ENCODE measurements at places on chromosomes 2 and 18.
A peak's percentile ranks its signal among the peaks of the same experiment; 100 is the strongest.

DNA sequence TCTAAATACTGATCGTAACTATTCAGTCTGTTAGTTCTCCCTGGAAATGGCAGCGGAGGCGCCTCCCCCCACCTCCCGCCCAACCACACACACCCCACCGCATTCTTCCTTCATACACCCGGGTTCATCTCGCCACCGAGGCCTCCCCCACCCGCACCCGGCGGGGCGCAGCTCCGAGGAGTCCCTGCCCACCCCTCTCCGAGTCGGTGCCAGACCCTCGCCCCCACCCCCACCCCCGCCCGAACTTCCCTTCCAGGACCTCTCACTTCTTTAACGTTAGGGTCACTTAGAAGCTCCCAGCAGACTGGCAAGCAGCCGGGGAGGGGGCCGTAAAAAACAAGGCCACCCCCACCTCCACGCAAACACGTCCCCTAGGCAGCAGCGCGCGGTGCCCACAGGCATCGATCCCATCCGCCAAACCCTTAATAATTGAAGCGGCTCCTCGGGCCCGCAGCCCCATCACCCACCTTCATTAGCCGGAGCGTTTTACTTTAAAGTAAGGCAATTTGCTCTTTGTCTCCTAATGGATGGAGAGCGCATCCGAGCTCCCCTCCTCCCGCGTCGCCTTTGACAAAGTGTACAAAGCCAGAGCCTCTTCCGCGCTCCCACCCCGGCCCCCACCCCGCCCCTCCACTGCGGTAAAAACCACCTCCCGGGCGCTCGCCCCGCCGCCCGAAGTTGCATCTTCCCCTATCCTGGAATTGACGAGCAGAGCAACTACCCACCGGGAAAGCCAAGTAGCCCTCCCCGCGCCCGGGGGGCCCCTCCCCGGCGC, 624 bp downstream of the ZNF516 start:
- no peak for DNase-seq

DNA sequence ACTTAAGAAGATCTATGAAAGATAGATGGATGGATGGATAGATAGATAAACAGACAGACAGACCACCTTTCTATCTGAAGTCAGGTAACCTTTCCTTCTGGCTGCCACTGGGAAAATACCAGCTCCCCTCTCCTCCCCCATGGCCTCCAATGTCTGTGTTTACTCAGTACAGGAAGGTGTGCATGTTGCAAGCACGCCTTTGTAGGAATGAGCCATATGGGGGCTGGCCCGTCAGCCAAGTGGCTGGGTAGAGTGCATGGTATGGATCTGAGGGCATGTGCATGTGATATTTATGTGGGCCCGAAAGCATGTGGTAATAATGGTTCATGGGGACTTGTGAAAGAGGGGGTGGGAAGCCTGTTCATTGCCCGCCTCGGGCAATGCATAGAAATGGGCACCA, 109.2 kb upstream of the FZD7 start:
- no peak for DNase-seq

DNA sequence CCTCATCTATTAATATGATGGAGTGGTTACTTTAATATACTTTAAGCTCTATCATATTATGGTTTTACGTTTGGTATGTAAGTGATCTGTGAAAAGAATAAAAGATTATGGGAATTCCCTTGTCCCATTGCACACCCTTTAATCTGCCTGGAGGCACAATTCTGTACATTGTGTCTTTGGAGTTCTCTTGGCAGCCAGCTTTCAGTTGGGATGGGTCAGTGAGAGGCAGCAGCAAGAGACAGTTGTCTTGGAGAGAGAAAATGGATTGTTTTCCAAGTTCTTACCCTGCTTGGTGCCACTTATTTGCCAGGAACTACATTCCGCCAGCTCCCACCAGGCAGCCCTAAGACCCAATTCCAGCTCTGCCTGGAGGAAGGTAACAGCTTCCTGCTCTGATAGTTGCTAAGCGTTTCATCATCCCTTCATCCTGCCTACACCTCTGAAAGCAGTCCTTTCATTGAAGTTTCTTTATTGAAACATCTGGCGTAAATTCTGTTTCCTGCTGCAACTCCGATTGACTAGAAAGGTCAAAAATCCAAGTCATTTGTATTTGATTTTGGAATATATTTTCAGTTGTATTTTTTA, 365.2 kb downstream of the AKAIN1 start:
- no peak for DNase-seq

DNA sequence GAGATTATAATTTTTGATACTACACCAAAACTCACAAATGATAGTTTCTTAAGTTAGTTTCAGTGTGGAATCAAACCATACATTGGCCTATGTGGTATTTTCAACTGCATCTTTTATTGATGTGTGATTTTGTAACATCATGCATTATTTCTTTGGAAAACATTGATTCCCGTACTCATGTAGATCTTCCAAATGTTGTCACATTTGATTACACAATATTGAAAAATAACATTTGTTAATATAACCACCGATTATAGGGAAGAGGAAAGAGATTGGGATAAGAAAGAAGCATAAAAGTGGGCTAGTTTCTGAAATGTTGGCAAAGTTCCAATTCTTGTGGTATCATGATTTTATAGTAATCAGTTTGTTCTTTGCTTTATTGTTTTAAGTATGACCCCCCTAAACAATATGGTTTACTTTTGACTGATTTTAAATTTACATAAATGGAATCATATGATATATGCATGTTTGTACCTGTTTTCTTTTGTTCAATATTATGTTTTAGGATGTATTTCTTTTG, 117.2 kb upstream of the OTX1 start:
- no peak for DNase-seq

DNA sequence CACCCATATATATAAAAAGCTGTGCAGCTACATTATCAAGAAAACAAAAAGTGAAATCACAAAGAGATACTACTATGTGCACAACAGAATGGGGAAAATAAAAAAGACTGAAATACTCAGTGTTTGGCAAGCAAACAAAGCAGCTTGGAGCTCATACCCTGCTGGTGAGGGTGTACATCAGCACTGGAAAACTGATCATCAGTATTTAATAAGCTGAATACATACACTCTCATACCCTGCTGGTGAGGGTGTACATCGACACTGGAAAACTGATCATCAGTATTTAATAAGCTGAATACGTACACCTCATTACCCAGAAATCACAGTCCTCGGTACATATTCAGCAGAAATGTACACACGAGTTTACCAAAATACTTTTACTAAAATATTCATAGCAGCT, 220.8 kb downstream of the SPP2 start:
- no peak for DNase-seq

GRCh38 chr2:139885921-139886498, 1105.8 kb upstream of the NXPH2 start:
- no peak for DNase-seq

DNA sequence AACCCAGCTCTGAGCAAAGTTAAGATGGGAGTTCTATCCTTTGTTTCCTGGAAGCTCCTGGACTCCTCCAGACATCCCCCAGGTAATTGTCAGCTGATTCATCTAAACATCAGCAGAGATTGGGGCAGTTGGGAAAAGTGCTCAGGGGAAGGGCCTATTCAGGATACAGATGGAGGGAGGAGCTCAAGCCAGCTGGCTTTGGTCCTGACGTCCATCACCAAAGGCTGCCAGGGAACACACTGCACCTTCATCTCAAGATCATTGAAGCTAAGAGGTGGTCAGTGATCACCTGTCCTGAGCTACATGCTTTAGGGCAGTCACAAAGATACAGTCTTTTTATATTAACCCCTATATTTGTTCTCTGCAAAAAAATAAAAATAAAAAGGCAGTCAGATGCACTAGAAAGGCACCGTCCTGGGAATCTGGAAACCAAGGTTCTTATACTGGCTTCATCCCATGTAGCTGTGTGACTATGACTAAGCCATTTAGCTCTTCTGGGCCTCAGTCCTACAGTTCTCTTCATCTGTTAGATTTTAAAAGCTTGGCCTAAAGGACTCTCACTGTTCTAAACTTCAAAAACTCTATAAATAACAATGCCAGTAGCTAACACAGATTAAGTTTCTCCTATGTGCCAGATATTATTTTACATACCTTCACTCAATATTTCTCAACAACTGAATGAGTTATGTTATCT, 446.5 kb downstream of the BCL11A start:
- no peak for DNase-seq

DNA sequence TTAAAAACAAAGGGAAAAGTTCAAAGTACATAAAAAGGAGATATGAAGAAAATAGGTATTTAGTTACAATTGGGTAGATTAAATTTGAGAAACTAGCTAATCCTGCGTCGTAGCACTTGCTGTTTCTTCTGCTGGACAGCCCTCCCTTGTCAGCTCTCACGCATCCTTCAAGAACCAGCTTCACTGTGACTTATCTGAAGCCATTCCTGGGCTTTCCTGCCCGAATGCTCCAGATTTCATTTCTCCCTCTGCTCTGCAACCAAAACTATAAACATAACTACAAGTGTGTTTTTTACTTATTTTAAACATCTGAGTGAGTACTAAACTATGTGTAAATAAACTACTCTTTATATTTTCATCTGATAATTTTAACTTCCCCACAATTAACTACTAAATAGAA, 149.2 kb downstream of the MTCL1 start:
- no peak for DNase-seq

- DNase-seq, result no peak
Measured at GRCh38 chr2:236956641-236957040, 129.0 kb upstream of the COPS8 start.

DNA sequence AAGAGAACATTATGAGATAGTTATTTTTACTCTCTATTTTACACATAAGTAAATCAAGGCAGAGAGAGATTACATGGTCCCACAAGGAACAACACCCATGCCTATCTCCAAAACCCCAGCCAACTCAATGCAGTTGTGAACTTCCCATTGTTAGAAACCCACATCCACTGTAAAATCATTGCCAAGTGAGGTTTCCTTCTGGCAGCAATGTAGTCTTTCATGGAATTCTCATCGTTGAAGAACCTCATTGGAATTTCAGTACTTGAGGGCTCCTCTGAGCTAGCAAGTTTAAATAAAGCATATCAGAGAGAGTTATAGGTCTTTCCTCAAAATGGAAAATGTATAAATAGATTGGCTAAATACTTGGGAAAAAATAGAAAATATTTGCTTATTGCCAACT, 105.2 kb downstream of the RAD51AP2 start:
- no peak for DNase-seq

- no peak for DNase-seq
Measured at GRCh38 chr2:71353248-71353647, 21.7 kb downstream of the ZNF638 start.

DNA sequence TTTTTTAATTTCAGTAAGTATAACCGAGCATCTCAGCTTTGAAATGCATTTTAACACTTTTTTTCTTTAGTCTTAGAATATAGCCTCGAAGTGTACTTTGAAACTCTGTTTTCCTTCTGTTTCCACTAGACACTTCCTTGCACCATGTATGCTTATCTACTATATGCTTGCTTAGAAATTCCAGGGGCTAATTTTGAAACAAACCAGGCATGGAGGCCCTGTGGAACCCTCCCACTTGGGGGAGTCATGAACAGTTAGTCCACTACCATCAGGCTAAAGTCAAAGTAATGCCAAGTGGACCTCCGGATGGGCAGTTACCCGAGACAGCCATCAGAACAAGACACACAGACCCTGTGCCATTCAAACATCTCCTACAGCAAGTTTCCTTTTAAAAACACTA, 120.3 kb downstream of the LCLAT1 start:
- DNase-seq, result no peak

DNA sequence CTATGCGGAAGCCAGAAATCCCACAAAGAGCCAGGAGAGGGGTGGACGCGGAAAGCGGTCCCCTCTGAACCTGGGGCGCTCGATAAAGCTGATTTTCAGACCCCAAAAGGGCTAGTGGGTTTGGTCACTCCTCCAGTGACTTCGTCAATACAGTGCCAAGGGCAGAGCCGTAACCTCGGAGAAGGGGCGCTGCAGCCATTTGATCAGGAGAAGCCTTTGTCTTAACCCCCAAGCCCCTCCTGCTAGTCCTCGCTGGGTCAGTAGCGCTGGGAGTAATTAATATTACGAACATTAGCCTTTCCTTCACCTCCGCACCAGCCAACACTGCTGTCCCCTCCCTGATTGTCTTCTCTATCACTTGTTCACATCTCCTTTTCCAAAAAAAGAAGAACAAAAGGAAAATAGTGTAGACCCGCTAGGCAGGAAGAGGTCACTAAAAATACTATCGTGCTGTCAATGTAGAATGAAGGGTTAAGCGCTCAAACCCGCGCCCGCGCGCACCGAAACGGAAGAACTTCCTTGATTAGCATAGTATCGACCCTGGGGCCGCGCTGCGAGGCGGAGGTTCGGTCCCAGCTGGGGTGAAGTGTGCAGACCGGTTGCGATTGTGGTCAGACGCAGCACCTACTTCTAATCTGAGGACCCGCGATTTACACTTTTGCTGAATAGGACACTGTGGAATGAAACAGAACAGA, 63.2 kb upstream of the MAPRE2 start:
- DNase-seq, result peak; percentile 85

DNA sequence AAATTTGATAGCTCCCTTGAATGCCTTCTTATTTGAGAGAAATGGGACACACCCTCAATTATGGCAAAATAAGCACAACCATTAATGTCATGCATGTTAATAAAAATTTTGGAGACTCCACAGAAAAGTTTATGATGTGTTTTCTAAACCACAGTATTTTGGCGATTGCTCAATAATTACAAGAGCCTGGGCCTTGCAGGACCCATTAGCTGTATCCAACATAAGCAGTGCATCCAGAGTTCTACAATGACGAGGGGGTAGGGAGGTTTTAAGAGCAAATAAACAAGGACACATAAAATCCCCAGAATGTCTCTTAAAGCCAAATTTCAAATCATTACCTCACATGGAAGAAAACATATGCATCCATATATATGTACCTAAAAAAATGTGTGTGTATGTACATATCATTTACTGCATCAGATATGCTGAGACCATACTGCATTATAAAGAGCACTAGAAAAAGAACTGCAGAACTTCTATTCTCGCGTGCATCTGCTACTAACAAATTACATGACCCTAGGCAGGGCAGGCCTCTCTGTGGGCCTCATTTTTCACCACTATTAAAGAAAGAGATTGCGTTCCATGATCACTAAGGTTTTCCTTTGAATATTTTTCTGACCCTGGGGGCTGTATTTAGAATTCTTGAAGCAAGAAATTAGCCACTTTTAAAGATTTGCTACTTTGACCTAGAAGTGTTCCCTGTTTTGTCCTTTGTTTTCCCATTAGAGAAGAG, 38.0 kb downstream of the CMPK2 start:
- no peak for DNase-seq

DNA sequence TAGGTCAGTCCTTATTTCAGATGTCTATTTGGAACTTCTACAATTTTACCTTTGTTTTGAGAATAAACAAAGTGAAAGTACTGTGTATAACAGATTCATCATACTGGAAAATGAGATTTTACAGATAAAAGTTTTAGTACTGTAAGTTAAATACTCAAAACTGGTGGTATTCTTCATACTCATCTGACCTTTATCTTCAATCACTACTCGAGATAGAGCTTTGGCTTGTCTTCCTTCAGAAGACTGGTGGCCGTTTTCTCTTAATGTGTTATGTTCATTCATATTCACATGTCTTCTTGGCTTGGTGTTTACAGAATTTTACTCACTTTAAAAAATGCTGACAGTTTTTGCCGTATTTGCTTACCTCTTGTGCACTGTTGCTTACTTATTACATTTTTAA, 2.1 kb downstream of the SPOPL start:
- no peak for DNase-seq

GRCh38 chr2:109439390-109439786, 174.4 kb downstream of the SEPTIN10 start:
- no peak for DNase-seq
